Retinal pigment epithelial cell (primary cell): ENCODE measurements at places on chromosomes 11 and 22.

DNA sequence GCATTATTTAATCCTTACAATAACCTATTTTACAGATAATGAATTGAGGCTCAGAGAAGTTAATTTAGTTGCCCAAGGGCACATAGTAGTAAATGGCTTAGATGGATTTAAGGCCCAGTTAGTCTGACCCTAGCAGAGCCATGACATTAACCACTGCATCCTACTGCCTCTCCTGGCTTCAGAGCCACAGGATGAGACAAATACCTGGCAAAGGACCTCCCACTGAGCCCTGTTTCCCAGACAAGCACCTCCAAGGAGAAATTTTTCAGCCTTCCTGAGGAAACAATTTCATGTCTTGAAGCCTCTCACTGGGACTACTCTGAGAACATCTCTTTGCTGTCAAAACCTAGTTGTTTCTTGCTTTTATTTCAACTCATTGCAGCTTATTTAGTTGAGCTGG lies 28.4 kb downstream of the IZUMO1R start:
- DNase-seq = no peak

DNA sequence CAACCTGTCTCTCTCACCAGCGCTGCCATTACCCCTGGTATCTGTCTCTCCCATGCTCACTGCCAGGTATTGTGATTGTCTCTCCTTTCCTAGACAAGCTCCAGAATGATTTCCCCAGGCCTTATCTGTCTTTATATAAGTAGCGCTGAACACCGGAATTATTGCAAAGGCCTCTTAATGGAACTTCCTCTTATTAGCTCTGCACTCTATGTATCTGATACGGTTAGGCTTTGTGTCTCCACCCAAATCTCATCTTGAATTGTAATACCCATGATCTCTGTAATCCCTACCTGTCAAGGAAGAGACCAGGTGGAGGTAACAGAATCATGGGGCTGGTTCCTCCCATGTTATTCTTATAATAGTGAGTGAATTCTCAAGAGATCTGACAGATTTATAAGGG lies 39.3 kb downstream of the DDI1 start:
- DNase-seq = no peak

GRCh38 chr11:11251394-11251970 lies 101.6 kb downstream of the CSNK2A3 start:
- no peak for DNase-seq

DNA sequence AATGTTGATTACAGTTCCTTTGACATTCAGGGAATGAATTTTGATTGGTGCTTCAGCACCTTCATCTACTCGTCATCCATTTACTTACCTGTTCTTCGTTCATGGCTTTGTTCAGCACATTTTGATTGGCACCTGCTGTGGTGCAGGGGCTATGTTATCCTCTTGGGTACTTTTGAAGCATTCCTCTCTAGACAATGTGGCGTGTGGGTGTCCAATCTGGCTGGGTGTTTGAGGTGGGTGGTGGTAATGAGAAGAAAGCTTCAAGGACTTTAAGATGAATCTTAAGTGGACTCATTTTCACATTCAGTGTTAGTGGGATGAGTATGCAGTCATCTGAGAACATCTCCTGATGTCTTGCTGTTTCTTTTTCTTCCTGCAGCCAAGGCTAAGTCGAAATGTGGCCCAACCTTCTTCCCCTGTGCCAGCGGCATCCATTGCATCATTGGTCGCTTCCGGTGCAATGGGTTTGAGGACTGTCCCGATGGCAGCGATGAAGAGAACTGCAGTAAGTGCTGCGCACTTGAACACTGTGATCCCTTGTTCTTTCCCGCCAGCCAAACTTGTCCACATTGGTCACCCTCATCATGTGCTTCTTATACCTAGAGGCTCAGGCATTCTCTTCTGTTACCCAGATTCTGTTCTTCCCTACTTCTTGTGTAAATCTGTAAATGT lies 137.5 kb downstream of the LDLRAD3 start:
- DNase-seq = no peak

- no peak for DNase-seq
Measured at GRCh38 chr11:67311556-67312082, 8.3 kb downstream of the SSH3 start.

DNA sequence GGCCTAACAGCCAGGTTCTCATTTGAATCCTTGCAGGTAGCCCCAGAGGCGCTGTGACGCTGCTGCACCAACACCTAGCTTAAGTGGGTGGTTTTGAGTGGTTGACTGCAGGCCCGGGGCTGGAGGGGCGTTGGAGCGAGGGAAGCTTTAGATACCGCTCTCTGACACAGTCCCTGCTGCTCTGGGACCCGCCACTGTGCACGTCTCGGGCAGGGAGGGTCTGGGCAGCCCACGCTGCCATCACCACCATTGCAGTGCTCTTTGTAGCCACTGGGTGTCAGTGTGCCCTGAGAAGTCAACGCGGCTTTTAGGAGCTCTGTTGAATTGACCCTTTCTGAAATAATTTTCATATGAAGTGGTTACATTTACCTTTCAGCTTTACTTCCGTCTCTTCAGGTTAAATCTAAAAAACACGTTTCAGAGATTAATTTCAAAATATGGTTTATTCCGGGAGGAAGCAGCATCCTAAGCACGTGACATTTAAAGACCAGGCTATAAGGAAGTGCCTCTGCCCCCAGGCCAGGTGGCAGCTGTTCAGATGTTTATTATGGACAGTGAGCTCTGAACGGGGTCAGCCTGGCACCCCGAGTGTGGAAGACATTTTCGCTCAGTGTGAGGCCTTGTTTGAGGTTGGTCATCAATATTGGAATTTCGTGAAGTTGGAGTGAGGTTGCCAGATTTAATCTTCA lies 30.9 kb upstream of the PARVB start:
- no peak for DNase-seq

- no peak for DNase-seq
Measured at GRCh38 chr11:44597358-44598012, 32.0 kb downstream of the CD82 start.

DNA sequence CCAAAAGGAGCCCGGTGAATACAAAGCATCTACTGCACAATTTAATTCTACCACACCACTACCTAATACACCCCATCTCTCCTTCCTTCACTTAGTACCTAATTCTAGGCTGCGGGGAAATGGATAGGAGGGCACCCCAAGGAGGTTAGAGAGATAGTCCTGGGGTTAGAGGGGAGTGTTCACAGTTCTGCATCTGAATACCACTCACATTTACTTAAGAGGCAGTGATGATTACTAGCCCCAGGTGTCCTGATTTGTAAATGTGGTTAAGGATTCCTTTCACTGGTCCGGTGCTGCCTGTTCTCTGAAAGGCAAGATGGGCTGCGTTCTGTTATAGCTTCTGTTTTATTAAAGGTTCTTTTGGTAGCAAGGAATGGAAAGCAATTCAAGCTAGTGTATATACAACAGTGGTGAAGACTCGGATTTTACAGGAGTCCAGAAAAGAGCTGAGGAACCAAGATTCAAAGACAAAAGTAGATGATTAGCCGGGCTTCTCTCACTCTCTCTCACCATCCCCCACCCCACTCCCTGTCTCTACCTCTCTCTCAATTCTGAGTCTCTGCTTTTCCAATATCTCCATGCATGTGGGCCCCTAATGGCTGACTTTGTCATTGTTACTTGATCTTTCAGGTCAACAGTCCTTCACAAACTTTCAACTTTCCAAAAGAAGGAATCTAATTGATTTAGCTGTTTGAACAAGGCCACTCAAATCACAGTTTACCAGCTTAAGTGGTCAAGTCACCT lies 8.7 kb upstream of the KCNA4 start:
- DNase-seq = no peak

- DNase-seq = no peak
Measured at GRCh38 chr22:32185821-32186220, 19.1 kb downstream of the RFPL2 start.

DNA sequence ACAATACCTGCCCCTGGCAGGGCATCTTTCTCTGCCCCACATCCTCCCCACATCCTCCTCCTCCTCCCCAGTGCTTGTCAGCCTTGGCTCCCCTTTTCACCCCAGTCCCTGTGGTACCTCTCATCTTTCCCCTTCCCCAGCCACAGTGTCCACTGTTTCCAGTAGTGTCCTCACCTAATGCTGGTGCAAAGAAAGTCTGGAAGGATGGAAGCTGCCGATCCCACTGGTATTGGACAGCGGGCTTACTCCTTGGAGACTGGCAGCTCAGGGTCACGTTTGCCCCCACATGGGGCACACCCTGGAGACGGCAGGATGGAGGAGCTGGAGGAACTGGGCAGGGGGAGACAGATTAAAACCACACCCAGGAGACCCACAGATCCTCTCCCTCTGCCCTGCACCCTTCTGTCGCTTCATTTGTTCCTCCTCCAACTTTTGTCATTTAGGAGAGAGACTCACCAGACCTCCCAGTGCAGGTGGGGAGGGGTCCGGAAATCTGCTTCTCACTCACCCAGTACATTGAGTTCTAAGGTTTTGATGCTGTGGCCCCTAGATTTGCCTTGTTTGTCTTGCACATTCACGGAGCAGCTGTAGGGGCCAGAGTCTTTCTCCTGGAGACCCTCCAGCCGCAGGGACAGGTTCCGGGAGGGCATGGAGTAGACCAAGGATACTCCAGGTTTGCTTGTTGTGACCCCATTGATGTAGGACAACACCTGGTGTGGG lies 4.1 kb upstream of the VSIG2 start:
- no peak for DNase-seq

DNA sequence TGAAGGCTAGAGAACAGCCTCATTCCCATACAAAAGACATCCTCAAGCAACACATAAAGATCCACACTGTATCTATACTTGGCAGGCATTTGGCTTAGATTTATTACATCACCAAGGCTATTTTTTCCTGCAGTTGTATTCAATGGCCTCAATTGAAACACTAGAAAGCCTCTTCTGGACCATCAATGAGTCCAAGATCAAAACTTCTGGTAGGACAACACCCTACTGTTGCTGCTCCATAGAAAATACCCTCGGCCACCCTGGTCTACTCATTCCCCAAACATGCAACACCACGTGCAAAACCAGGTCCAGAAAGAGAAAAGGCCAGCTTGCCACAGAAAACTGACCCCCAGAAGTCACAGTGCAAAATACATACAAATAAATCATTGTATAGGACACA lies 56.9 kb upstream of the CADM1 start:
- DNase-seq = no peak

- DNase-seq = peak; percentile 66
Measured at GRCh38 chr11:69274531-69275016, 19.4 kb upstream of the MYEOV start.

DNA sequence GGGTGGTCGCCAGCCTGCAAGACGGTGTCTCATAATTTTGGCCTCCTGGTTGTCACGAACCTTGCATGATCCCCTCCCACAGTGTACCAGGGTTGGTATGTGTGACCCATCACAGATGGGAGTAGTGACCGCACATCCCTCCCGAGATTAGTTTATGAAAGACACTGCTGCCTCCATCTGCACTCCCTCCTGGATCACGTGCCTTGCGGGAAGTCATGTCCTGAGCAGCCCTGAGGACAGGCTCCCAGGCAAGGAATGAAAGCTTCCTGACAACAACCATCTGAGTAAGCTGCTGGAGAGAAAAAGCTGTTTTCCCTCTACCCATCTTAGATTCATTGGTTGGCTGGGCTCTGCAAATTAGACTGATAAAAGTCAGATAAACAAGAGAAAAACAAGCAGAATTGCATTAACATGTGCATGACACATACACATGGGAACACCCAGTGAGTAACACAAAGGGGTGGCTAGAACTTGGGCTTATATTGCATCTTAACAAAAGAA lies 14.4 kb upstream of the PAMR1 start:
- no peak for DNase-seq

DNA sequence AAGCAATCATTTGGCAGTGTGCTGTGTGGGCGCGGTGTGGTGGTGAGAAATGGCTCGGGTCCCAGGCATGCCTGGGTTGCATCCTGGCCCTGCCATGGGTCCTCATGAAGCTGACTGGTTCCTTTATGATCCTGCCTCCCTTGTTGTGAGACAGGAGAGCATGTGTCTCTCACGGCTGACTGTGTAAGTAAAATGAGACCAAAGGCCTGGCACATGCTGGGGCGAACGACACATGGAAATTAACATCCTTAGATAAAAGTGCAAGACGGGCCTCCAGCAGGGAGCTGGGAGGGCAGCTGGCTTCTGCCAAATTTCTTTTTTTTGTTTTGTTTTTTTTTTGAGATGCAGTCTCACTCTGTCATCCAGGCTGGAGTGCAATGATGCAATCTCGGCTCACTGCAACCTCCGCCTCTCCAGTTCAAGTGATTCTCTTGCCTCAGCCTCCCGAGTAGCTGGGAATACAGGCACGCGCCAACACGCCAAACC lies 9.4 kb upstream of the FBLN1 start:
- no peak for DNase-seq

GRCh38 chr11:72573072-72573854 lies 101.0 kb downstream of the PDE2A start:
- DNase-seq = no peak

DNA sequence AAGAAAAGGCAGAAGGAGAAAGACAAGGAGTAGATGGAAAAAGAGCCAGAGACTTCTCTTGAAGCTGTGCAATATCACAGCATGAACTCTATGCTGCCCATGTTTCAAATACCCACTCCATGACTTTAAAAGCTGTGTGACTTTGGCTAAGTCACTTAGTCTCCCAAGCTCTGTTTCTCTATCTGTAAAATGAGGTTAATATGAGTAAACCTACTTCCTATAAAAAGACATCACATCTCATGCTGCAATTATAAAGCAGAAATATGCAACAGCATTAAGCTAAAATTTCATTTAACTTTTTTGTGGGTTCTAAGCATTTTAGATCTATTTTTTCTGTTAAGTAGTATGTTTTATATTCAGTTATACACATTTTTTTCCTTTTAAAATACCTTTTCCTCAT lies 11.6 kb downstream of the DGCR2 start:
- DNase-seq = no peak

GRCh38 chr11:119389611-119390254 lies 8.2 kb upstream of the USP2 start:
- no peak for DNase-seq

- peak; percentile 51 for DNase-seq
Measured at GRCh38 chr11:110971140-110971539, 258.9 kb upstream of the ARHGAP20 start.
